ENCODE measurements at places on chromosomes 2 and 18.

GRCh38 chr2:240966906-240967680 is 31.3 kb upstream of the SNED1 start:
- DNase-seq: no peak

- no peak for DNase-seq
Measured at GRCh38 chr2:118830881-118831280, 16.6 kb downstream of the EN1 start.

DNA sequence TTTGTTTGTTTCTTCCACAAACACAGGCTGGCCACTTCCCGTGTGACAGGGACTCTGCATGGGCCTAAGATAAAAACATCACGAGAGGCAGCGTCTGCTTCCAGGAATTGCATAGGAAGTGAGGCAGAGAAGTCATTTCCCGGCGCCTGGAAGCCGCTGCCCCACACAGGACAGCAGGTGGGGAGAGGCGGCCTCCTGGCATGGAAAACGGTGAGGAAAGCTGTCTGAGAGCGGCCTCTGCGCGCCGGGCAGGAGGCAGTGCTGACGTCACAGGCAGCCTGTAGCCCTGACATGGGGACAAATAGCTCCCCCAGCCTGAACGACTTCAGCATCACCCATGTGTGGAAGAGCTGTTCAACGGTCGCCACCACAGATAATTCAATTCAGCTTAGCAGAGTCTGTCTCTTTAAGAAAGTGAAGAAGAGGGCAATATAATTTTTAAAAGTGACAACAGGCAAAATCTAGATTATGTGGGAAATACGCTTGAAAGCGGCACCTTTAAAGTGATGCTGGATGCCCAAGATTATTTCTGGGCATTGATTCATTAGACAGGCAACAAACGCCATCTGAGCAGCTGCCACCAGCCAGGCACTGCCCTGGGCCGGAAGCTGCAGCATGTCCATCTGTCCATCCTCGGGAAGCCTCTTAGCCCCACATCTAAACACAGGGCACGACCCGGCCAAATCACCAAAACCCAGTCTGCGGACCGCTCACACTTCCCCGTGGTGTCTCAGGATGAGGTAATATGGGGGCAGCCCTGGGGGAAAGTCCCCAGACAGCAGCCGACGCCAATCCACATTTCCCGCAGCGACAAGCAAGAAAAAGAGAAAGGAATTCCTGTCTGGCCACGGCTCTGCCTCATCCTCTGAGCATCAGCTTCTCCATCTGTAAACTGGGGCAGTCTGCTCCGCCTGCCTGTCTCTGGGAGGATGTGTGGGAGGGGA is 138.9 kb downstream of the PXDN start:
- no peak for DNase-seq

DNA sequence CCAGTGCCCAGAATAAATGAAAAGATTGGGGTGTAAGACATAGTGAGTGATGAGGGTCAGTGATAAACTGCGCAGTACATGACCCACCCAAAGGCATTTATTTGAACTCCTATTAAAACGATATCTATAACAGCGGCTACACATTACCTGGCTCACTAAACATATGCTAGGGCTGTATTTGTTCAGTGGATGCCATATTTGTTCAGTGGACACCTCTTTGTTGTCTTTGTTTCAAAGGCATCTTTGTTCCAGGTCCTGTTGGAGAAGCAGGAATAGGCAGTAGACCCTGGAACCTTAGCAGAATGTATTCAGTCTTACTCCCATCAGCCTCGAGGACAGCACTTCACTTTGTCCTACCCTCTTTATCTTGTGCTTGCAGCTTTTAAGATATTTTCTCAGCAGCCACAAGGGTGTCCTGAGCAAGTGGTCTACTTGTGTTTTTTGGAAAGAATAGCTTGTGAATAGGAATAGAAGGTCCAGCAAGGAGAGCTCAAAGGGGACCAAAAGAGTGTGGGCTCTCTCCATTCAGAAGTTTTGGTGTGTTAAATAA is 650.8 kb upstream of the FANCL start:
- DNase-seq: no peak

DNA sequence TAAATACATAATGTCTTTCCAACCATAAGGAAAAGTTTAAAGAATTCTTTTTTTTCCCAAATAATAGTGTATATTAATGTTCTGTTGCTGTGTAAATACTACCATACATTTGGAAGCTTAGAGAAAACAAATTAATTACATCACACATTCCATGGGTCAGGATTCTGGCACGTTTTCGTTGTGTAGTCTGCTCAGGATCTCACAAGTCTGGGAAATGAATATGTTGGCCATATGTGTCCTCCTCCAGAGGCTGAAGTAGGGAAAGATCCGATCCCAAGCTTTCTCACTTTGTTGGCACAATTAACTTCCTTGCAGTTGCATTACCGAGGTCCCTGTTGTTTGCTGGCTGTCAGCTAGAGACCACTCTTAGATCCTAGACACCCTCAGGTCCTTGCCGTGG is 83.9 kb downstream of the RPRM start:
- DNase-seq: no peak

GRCh38 chr2:8684878-8685696 is 3.2 kb downstream of the ID2 start:
- DNase-seq: peak; percentile 30

- DNase-seq: no peak
Measured at GRCh38 chr2:64400105-64400728, 53.7 kb upstream of the LGALSL start.

- no peak for DNase-seq
Measured at GRCh38 chr18:39350945-39351344, 1785.3 kb upstream of the CELF4 start.

- no peak for DNase-seq
Measured at GRCh38 chr2:218805627-218806026, 23.7 kb downstream of the CYP27A1 start.

GRCh38 chr2:200962811-200963123 is 693 bp downstream of the ORC2 start:
- DNase-seq: no peak

GRCh38 chr18:73891572-73892421 is 255.8 kb downstream of the FBXO15 start:
- no peak for DNase-seq

- DNase-seq: no peak
Measured at GRCh38 chr2:164711766-164712138, 90.5 kb upstream of the GRB14 start.

DNA sequence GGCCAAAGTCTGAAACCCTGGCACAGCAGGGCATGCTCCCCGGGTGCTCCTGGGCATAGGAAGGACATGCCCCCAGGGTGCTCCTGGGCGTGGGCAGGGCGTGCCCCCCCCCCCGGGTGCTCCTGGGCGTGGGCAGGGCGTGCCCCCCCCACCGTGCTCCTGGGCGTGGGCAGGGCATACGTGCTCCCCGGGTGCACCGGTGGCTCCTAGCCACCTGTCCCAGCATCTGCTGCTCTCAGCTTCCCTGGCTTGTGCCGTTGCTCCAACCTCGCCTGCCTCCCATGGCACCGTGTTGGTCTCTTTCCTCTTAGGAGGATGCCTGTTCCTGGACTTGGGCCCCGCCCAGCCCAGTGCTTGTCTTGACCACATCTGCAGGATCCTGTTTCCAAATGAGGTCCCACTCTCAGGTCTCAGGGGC is 95.6 kb upstream of the CTDP1 start:
- DNase-seq: no peak

- DNase-seq: no peak
Measured at GRCh38 chr2:189304360-189304759, 124.8 kb upstream of the COL5A2 start.

GRCh38 chr2:30649278-30649677 is 158.0 kb downstream of the CAPN13 start:
- no peak for DNase-seq

- DNase-seq: no peak
Measured at GRCh38 chr18:42644729-42645131, 470.8 kb downstream of the RIT2 start.

DNA sequence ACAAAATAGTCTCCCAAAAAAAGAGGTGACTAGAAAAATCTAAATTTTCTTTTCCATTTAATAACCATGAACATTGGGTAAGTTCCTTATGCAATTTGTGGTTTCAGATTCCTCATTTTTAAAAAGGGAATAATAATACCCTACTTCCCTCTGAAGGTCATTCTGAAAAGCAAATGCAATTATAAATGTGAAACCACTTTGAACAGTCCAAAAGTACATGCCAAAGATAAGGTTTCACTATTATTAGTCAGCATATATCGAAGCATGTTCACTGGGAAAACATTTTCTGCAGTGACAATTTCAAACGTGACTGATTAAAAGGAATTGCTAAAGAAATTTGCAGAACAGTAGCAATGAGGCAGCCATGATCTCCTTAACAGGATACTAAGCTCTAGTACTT is 100.1 kb upstream of the RNF152 start:
- DNase-seq: no peak

DNA sequence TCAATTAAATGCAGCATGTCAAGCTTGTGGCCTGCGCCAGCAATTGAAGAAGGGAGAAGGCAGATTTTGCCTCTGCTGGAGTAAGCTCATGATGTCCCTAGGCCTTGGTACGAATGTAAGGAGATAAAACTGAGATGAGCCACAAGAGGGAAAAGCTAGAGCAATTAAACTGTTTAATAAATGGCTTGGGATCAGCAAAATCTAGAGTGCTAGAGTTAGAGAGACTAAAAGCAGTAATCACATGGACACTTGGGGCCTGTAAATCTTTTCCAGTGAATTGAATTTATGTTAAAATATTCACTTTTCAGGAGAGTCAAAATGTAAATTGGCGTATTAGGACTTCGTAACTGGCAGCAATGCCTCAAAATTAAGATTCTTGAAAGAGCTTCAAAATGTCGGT is 86.2 kb downstream of the CDK15 start:
- DNase-seq: no peak

DNA sequence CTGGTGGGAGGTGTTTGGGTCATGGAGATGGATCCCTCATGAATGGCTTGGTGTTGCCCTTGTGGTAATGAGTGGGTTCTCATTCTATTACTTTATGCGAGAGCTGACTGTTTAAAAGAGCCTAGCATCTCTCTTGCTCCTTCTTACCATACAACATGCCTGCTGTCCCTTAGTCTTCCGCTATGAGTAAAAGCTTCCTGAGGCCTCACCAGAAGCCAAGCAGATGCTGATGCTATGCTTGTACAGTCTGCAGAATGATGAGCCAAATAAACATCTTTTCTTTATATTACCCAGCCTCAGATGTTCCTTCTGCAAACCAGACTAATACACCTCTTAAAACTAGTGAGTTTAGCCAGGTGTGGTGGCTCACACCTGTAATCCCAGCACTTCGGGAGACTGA is 23.1 kb downstream of the EVA1A start:
- DNase-seq: no peak

DNA sequence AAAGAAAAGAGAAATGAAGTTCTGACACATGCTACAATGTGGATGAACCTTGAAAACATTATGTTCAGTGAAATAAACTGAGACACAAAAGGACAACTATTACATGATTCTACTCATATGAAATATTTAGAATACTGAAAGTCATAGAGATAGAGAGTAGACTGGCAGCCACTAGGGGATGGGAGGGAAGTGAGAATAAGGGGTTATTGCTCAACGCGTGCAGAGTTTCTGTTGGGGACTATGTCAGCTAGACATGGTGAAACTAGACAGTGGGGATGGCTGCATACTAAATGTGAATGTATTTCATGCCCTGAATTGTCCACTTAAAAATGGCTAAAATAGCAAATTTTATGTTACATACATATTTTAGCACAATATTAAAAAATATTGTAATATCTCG is 108.7 kb upstream of the ATL2 start:
- DNase-seq: no peak

DNA sequence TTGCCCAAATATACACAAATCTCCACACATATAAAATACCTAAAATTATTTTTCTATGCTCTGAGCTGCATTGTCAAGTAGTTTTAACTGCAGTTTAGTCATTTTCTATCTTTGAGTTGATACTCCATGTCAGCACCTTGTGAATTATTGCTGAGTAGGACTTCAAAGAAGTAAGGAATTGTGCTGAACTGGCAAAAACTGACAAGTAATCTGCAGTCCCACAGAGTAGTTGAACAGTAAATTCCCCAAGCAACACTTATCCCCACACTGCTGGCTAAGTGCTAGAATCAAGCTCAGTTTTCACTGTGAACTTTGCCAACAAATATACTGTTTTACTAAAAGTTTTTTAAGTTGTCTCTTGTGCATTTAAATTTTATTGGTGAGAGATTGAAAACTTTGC is 141.8 kb upstream of the ST6GAL2 start:
- DNase-seq: no peak

GRCh38 chr2:177612659-177613058 is 220.1 kb downstream of the AGPS start:
- DNase-seq: no peak

GRCh38 chr2:33408109-33408508 is 68.3 kb upstream of the RASGRP3 start:
- no peak for DNase-seq

DNA sequence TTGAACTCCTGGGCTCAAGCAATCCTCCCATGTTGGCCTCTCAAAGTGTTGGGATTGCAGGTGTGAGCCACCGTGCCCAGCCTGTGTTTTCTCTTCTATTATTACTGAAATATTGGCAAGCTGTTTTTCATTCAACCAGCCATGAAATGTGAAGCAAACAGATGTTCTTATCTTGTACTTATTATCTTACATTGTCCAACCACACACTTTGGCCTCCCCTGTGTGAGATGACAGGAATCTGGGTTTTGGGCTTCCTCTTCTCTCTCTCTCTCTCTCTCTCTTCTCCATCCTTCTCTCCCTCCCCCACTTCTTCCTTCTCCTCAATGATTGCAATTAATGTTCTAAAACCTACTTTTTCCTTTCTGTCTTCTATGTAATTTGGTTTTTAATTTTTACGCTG is 33.1 kb downstream of the RAMP1 start:
- no peak for DNase-seq

- DNase-seq: no peak
Measured at GRCh38 chr2:201260302-201260800, at the start of gene CASP8. Gene CASP8 (plus strand): TSS chr2:201260536. CDS start chr2:201266487, 5,951 bp downstream.

DNA sequence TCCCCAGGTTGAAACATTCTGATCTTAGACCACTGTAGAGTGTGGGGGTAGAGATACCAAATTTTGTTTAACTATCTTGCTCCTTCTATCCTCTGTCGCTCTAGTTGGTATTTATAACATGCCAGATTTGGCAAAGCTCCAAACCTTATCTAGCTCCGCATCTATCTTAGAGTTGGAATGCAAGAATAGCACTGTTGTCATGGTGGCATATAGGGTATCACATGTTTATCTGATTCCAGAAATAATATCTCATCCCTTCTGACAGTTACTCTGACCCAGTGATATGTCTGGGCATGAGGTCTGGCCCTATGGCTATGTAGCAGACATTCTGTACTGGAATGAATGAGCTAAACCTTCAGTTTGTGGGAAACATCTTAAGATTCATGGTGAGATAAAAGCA is 51.7 kb downstream of the CABYR start:
- DNase-seq: no peak

- no peak for DNase-seq
Measured at GRCh38 chr2:96869281-96869821, 529 bp downstream of the SEMA4C start.

- no peak for DNase-seq
Measured at GRCh38 chr2:79025421-79025820, at the start of gene REG3G. Gene REG3G (plus strand): TSS chr2:79025702. CDS start chr2:79026094, 392 bp downstream.

GRCh38 chr2:225272173-225272572 is 127.3 kb upstream of the NYAP2 start:
- DNase-seq: no peak

- DNase-seq: no peak
Measured at GRCh38 chr2:156430236-156430979, 5.8 kb upstream of the GPD2 start.

- no peak for DNase-seq
Measured at GRCh38 chr2:96884299-96885094, 14.6 kb upstream of the SEMA4C start.
